ENCODE measurements at places on chromosomes 5 and 9.

GRCh38 chr5:42874621-42875198, 63.0 kb upstream of the SELENOP start:
- no peak for DNase-seq

DNA sequence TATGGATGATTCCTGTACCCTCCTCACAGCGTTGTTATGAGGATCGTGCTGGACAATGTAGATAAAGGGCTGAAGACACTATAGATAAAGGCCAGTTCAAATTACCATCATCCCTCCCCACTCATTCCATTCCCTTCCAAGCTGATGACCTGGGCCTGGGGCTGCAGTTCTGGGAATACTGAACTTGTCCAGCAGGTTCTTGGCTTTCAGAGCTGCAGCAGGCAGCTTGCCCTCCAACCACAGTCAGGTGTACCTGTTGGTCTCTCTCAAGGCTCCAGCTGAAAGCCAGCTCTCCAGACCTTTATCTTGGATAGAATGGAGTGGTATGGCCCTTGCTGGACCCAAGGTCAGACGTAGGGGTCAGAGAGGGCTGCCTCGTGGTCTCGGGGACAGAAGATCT, 92.5 kb downstream of the PCDH1 start:
- DNase-seq: no peak

GRCh38 chr9:114745108-114745848, 60.6 kb downstream of the TNFSF15 start:
- DNase-seq: no peak

DNA sequence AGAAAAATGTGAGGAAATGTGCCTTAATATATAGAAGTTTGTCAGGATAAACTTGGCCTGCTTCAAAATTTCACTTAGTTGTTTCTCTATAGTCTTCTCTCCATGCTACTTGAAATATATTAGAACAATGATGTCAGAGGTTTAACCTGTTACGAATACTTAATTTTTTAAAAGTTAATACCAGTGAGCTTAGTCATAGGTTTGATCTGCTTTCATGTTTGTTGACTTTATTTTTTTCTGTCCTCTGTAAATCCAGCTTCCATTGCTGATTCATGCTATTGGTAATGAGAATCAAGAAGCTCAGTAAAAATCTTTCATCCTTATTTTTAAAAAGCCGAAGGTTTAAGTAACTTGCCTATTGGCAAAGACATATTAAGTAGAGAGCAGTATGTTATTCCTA, 27.9 kb downstream of the BDP1 start:
- no peak for DNase-seq

DNA sequence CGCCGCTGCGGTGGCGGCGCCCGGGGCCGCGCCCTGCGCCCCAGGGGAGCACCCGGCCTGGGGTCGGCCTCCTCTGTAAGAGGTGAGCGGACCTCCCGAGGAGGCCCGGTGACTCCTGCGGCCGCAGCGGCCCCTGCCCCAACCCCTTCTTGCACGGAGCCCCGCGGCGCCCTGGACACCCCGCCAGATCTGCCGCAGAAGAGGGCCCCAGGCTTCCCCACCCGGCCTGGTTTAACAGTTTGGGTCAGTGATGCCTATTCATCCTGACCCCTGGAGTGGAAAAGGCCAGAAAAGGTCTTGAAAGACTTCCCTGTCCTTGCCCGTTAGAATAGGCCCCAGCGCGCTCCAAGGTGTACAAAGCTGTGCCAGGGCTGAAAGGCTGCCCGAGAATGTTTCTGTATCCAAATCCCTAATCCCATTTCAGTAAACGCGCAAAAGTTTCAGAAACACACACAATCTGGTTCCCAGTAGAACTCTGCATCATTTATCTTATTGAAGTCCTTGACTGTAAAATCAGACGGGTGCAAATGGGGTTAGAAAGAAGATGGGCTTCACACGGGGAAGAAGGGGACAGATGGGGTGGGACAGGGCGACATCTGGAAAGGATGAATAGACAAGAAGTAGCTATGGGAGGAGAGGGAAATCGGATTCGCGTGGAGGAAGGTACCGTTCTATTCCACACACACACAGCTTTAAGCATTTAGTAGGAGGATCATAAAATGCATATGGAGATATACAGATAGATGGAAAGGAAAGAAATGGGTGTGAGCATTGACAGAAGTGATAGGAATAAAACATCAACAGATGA, 1.1 kb upstream of the SSBP2 start:
- DNase-seq: no peak

DNA sequence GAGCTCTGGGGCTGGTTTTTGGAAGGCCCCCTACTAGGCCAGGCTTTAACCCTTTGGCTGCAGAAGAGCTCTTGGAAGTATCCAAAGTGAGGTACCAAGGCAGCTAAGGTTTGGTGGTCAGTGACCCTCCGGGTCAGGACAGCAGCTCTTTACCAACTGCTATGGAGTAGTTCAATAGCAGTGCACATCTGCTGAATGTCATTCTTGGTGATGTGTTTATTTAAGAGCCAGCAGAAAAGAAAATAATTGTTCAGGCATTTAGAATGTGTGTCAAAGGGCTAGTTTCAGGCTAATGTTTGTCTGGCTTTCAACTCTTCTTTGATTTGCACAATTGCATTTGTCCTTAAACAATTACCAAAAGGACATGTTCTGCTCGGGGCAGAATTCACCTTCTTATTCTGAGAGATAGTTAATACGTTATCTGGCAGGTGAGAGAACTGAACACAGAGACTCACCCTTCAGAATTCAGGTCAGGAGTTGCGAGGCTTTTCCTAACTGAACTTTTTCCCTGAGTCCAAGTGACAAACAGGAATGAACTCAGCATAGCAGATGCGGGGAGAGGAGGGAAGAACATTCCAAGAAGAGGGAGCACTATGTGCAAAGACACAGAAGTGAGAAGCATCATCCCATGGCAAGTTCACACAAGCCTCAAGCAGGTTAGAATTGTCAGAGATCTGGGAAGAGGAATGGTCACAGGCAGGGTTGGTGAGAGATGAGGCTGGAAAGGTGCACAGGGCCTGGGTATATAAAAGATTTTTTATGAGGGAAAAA, 556.7 kb upstream of the TLE4 start:
- no peak for DNase-seq

GRCh38 chr5:93723005-93723404, 18.4 kb downstream of the POU5F2 start:
- DNase-seq: no peak

- no peak for DNase-seq
These were observed 77.5 kb downstream of the PIP5K1B start for GRCh38 chr9:68782546-68782945.

DNA sequence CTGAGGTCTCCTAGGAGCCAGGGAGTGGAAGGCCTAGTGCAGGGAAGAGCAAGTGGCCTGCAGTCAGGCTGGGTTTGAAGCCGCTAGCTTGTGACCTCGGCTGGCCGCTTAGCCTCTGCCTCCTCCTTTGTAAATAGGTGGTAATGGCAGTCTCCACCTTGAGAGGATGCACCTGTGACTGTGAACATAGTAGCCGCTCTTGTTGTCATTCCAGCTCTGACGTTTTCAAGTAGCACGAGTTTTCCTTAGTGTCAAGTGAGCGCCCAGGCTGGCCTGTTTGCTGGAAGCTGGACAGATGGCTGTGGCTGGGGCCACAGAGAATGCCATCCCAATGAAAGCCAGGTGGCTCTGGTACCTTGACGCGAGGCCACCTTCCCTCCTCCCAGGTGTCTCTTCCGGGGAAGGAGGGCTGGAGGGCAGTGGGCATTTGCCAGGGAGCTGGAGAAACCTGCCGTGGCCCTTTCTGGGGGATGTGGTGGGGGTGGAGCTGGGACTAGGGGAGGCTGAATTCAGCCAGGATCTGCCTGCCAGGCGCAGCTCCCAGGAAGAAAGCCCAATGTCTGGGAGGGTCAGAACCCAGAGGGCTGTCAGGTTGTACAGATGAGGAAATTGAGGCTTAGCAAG, 2.5 kb downstream of the ASS1 start:
- DNase-seq: no peak

DNA sequence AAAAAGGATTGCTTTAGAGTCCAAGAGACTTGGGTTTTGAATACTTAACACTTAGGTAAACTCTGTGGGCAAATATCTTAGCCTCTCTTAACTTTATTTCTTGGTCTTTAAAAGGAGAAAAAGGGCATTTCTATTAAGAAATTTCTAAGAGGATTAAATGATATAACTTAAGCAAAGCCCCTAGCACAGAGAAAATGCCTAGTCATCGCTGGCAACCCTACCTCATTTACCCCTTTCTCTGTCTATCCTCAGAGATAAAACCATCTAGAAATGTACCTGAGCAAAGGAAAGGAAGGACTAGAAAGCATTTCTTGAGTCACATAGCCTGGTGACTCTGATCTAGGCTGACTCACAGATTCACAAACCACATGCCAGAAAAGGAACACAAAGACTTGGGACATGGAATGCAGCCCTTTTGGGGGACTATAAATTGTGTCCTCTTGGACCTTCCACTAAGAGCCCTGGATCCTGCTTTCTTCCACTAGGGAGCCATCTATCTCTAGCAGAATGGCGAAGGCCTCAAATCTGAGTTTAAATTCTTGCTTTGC, 120.6 kb downstream of the FOXD1 start:
- no peak for DNase-seq

DNA sequence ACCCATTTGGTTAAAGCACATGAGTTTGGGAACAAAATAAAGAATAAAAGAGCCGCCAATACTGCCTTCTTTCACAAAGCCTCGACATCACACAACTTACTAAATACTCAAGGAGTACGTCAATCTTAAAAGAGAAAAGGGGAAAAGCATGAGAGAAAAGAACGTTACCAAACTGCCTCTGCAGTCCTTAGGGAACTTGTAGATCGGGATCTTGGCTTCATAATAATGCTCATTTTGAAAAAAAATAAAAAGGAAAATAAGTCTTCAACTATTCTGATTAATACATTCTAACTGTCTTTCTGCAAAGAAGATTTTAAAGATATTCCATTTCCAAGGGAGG, 618.4 kb downstream of the PDE4D start:
- DNase-seq: no peak

- DNase-seq: no peak
These were observed 20.5 kb upstream of the GLRX start for GRCh38 chr5:95842854-95843544.

DNA sequence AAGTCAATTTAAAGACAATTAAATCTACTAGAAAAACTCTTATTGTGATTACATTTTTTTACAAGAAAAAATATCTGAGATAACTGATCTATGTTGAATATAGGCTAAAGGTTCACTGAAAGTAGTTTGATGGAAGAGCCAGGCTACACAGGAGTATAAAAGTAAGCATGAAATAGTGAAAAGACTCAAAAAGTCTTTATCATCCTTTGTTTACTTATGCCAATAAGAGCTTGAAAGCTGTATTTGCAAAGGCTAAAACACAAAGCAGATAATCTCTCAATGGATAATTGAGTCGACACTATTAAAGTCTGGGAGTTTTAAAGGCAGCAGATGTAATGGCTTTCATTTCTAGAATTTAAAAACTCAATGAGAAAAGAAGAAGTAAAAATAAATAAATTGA, 42.0 kb downstream of the SSBP2 start:
- no peak for DNase-seq

- no peak for DNase-seq
These were observed 60.9 kb downstream of the ANKRD55 start for GRCh38 chr5:56172241-56172640.

DNA sequence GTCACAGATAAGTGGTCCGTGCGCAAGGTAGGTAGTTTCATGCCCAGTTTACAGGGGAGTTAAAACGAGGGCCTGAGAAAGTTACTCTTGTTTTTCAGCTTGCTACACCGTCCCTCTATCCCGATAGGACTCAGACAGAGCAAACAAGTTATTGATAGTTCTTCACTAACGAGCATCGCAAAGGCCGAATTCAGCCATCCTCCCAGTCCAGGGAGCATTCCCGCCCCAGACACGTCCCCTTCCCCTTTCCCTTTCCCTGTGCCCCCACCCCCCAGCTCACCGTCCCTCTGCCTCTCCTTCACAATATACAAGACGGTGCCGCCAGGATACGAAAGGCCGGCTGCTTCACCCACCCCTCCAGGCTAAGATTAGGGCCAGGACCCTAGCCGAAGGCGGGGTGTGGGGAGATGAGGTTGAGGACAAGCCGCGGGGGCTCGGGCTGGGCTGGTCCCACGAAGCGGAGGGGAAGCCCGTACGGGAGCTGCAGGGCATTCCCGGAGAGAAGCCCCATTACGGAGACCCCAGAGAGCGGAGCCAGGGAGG, 599 bp downstream of the KIAA1191 start:
- no peak for DNase-seq

DNA sequence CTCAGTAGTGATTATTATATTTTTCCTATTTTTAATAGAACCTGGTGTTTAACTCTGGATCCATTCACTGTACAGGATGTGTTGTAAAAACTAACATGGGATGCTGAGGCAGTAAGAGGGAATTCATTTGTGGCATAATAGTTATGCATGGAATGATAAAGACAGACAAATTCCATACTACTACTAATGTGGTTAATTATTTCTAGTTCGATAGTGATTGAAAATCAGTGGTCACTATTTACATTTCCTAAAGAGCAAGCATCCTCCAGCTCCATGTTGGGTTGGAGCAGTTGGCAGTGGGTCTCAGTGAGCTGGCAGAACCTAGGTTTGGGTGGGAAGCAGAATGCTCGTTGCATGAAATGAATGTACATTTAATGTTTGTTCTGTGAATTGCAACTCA, 122.6 kb downstream of the SAXO1 start:
- no peak for DNase-seq

DNA sequence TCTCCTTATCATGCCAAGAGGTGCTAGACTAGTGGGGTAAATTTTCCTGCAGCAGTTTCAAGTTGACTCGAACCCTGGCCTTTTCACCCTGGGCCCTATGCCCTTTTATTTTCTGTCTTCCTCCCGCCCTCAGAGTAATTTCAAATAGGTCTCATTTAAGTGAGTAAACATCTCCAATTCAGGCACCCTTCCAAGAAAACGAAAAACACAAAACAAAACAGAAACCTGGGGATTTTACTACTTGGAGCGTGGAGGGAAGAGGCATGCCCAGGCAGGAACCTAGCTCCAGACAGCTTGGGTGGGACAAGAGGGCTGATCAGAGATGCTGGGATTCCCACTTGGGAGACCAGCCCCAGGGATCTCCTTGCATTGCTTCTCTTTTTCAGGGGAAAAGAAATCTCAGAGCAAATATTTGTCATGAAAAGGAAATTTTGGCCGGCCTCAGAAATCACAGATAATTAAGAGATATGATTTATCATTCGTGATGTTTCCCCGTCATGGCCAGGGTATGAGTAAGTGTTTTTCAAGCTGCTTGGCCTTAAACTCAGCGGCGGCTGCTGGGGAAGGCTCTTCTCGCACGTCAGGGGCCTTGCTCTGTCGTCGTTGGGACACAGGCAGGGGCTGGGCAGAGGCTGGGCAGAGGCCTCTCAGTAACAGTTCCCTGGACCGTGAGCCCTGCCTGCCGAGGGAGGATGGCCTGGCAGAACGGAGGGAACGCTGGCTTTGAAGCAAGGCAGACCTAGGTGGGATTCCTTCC, 248.6 kb upstream of the KLF4 start:
- DNase-seq: no peak
